IPS-NIHi11 (cell line): ENCODE measurements at places on chromosomes 4 and X.

- no peak for DNase-seq
Observed at GRCh38 chrX:6383488-6383887, 151.4 kb downstream of the VCX3A start.

DNA sequence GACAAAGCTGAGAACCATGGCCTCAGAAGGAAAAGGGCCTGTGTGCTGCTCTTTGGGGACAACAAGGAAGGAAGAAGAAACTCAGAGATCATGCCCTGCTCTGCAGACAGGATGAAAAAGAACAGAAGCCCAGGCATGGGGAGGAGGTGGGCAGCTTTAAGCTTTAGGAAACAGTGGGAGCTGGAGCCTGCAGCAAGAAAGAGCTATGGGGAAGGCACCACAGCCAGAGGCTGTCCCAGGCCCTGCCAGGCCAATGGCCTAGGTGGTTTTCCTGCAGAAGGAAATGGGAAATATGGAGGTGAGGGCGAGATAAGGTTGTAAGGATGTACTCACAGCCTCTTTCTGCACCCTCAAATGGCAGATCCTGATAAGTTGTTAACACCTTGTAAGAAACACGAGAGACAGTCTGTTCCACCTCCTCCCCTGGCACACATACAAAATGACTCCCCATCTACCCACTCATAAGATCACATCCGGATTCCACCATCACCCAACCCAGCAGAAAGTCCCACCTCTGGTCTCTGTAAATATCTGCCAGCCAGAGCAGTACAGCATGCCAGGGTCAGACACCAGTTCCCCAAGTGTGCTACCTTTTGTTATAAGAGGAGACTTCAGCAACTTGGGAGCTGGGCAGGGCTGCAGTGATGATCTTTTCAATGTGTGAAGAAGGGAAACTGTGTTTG, 105.2 kb downstream of the RTL5 start:
- no peak for DNase-seq

DNA sequence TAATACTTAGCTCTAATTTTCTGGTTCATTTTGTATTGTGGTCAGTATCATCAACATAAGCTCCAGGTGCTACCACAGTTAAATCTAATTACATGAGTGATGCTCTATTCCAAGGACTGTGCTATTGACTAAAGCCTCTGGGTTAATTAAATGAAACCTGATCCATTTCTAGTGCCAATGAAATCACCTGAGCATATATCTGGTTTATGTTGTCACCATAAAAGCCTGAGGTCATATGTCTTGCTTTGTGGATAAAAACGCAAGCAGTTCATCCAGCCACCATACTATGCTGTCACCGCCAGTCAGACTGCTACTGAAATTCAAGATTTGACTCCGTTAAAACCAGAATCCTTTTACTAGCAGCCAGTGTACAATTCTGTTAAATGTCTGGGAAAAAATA, 64.2 kb upstream of the ZNF518B start:
- DNase-seq: no peak

DNA sequence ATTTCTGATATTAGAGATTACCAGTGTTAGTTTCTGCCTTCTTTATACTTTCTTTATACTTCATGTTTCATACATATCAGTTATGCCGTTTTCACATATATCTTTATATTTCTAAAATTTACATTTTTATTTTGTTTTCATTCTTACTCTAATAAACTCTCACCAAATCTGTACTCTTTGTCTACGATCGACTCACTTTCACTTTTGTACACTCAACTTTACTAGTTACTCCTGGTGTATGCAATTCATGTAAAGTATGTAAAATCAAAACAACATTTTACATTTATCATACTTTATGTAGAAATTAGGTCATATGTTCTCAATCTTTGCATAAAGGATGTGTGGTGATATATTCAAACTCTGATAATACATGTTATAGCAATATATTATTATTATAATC, 59.9 kb downstream of the UGT2A3 start:
- DNase-seq: no peak

GRCh38 chrX:45907786-45908185, 637.4 kb downstream of the ZNF674 start:
- DNase-seq: no peak
